ENCODE measurements at places on chromosomes 6 and 20. TPM values are rescaled to one million over a fixed set of nuclear protein-coding genes. Genes with fewer than 3 reads are reported as not detected.

The GPSM3 gene
- polyA plus RNA-seq = 165 TPM

The PNPLA1 gene
- not detected for polyA plus RNA-seq

The PLAGL1 gene
- polyA plus RNA-seq = 1.2 TPM

The UST gene
- polyA plus RNA-seq = 2.2 TPM

The CFAP61 gene
- not detected for polyA plus RNA-seq

The MCHR2 gene
- polyA plus RNA-seq = not detected

The POM121L2 gene
- not detected for polyA plus RNA-seq

The AIF1 gene
- 10.8 TPM for polyA plus RNA-seq

The APOM gene
- polyA plus RNA-seq = 5.2 TPM

The HLA-DOB gene
- polyA plus RNA-seq = 0.22 TPM

The ANKEF1 gene
- 5.2 TPM for polyA plus RNA-seq

The OPRM1 gene
- polyA plus RNA-seq = not detected

The TREM1 gene
- polyA plus RNA-seq = not detected

The PI16 gene
- polyA plus RNA-seq = 53.8 TPM

The IFNGR1 gene
- polyA plus RNA-seq = 41.0 TPM

The BYSL gene
- polyA plus RNA-seq = 5.2 TPM

DNA sequence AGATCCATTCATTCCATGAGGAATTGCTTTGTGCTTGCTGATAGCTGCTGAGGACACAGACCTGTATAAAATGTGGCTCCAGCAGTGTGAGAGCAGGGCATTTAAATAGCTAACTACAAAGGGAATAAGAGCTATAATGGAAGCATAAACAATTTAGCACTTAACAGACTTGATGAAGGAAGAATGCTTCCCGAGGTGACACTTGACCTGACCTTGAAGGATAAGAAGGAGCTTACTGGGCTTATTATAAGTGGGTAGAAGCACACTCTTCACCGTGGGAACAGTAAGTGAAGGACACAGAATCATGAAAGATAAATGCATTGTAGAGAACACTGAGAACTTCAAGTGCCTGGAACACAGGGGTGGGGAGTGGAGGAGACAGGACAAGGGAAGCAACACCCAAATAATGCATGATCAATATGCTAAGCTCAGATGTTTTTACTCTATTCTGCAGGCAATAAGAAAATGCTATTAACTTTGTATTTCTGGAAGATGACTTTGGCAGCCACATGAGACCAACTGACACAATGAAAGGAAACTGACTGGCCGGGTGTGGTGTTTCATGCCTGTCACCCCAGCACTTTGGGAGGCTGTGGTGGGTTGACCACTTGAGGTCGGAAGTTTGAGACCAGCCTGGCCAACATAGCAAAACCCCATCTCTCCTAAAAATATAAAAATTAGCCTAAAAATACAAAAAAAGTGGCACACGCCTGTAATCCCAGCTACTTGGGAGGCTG is 84.2 kb downstream of the EPB41L2 start:
- H3K27me3 ChIP-seq = no peaks in the 10 kb centered on the region
- DNase-seq = no peak
- H3K4me3 ChIP-seq = no peak overlapping the region
- H3K27ac ChIP-seq = no peak overlapping the region
- H3K4me1 ChIP-seq = no peaks in the 10 kb centered on the region
- H3K36me3 ChIP-seq = no peaks in the 10 kb centered on the region

- H3K36me3 ChIP-seq = no peaks in the 10 kb centered on the region
- no peak overlapping the region for H3K4me3 ChIP-seq
- H3K4me1 ChIP-seq = peaks cover 21% of the 10 kb centered on the region
- no peak for DNase-seq
- H3K27ac ChIP-seq = no peak overlapping the region
- H3K27me3 ChIP-seq = no peaks in the 10 kb centered on the region
Measured at GRCh38 chr6:130377915-130378314, 12.1 kb downstream of the TMEM200A start.

GRCh38 chr20:32152421-32153155 is 43.1 kb downstream of the TM9SF4 start:
- H3K27ac ChIP-seq = no peak overlapping the region
- no peak overlapping the region for H3K4me3 ChIP-seq
- DNase-seq = no peak
- no peaks in the 10 kb centered on the region for H3K4me1 ChIP-seq

DNA sequence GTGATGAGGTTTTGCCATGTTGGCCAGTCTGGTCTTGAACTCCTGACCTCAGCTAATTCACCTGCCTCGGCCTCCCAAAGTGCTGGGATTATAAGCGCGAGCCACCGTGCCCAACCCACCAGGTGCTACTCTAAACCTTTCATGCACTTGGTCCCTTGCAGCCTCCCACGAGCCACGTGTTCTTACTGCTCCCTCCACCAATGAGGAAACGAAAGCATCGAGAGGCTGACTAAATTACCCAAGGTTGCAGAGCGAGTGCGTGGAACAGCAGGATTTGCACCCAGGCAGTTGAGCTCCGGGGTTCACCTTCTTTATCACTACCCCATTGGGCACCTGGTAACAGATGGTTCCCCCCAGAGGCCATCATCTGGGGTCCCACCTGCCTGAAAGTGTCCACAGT is 208.3 kb downstream of the LY86 start:
- H3K27me3 ChIP-seq = no peaks in the 10 kb centered on the region
- H3K4me1 ChIP-seq = no peaks in the 10 kb centered on the region
- no peaks in the 10 kb centered on the region for H3K36me3 ChIP-seq
- no peak for DNase-seq

GRCh38 chr6:111805511-111806164 is 67.6 kb downstream of the FYN start:
- H3K27ac ChIP-seq = peak overlapping the region; percentile 77
- no peak for DNase-seq
- H3K36me3 ChIP-seq = peaks cover 5% of the 10 kb centered on the region
- H3K27me3 ChIP-seq = no peaks in the 10 kb centered on the region
- no peak overlapping the region for H3K4me3 ChIP-seq

DNA sequence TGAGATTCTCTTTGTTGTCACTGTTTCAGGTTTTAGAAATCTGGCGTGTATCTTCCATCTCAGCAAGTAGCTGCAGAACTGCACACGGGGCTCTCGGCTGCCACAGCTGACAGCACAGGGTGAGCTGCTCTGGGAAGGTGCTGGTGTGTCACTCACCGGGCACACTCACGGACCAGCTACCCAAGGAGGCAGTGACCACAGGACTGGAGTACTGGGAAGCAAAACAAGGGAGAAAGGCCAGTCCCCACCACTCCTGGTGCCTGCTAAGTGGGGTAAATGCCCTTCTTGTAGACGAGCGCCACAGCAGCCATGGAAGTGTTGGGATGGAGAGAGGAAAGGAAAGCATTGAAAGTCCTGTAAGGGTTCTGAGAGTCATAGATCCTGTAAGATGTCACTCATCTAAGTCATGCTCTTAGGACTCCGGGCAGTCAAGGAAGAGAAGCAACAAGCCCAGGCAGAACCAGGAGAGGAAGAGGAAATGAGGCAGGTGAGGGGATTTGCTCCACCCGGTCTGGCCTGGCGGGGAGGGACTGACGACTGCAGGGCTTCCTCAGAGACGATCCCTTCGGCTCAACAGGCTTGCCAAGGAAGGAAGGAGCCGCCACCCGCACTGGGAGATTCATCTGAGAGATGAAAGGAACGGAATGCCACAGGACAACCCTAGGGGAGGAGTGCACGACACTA is 48.1 kb downstream of the PRDM1 start:
- no peak for DNase-seq
- no peak overlapping the region for H3K27ac ChIP-seq
- no peaks in the 10 kb centered on the region for H3K4me1 ChIP-seq
- no peak overlapping the region for H3K4me3 ChIP-seq
- no peaks in the 10 kb centered on the region for H3K36me3 ChIP-seq

DNA sequence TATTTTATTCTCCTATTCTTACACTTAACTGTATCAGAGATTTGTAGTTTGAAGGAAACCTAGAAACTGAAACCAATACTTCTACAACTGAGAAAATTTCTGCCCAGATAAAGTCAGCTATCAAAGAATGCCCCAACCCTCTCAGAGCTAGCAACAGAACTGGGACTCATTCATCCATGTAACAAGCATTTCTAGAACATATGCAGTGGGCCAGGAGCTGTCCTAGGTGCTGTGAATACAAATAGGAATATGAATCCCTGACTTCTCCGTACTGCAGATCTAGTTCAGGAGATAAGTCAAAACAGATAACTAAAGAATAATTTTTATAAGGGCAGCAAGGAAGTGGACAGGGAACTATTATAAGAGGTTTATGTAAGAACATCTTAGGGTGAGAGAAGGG is 654.1 kb upstream of the NOX3 start:
- no peak for DNase-seq
- no peaks in the 10 kb centered on the region for H3K4me1 ChIP-seq
- no peaks in the 10 kb centered on the region for H3K27me3 ChIP-seq
- no peaks in the 10 kb centered on the region for H3K36me3 ChIP-seq
- no peak overlapping the region for H3K4me3 ChIP-seq

GRCh38 chr6:150189122-150189521 is 46.3 kb downstream of the PPP1R14C start:
- H3K36me3 ChIP-seq = no peaks in the 10 kb centered on the region
- H3K27ac ChIP-seq = no peak overlapping the region
- H3K4me1 ChIP-seq = no peaks in the 10 kb centered on the region
- H3K4me3 ChIP-seq = no peak overlapping the region
- H3K27me3 ChIP-seq = no peaks in the 10 kb centered on the region

GRCh38 chr6:138785079-138785478 is 10.8 kb upstream of the ECT2L start:
- peaks cover 6% of the 10 kb centered on the region for H3K4me1 ChIP-seq
- H3K27me3 ChIP-seq = no peaks in the 10 kb centered on the region
- no peak for DNase-seq

- H3K27ac ChIP-seq = no peak overlapping the region
- no peak for DNase-seq
- H3K4me3 ChIP-seq = no peak overlapping the region
- H3K36me3 ChIP-seq = no peaks in the 10 kb centered on the region
- H3K27me3 ChIP-seq = no peaks in the 10 kb centered on the region
Measured at GRCh38 chr20:11170565-11170964, 496.8 kb upstream of the JAG1 start.

DNA sequence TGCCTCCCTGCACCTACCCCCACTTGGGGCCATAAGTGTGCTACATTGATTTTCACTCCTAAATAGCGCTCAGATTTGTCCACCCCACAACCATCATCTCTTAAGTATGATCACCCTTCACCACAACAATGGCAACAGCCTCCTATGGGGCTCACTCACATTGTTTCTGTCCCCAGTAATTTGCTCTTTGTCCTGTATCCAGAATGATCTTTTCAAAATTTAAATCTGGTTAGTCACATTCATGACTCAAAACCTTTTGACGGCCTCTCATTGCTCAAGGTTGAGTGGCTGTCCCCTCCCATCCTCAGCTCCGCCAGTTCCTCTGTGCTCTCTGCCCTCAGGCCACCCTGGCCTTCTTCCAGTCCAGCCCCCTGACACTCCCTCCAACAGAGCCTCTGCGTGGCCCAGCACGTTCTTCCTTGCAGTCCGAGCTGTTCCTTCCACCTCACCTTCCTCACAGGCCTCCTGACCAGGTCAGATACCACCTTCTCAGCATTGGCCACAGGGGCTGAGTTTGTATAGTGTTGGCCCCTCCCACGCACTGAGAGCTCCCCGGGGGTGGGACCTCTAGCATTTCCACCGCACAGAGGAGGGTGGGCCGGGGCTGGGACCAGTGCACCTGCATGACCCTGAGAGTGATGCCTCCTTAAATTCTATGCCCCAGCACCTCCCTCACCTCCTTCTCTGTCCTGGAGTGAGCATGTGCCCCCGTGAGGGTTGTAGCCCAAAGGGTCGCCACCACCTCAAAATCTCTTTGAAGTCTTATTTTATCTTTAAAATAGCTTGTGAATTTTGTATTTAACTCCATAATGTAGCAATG is 2.4 kb upstream of the PPP1R3G start:
- no peaks in the 10 kb centered on the region for H3K36me3 ChIP-seq
- H3K4me1 ChIP-seq = no peaks in the 10 kb centered on the region
- no peak for DNase-seq
- no peaks in the 10 kb centered on the region for H3K27me3 ChIP-seq
- H3K27ac ChIP-seq = no peak overlapping the region
- no peak overlapping the region for H3K4me3 ChIP-seq

DNA sequence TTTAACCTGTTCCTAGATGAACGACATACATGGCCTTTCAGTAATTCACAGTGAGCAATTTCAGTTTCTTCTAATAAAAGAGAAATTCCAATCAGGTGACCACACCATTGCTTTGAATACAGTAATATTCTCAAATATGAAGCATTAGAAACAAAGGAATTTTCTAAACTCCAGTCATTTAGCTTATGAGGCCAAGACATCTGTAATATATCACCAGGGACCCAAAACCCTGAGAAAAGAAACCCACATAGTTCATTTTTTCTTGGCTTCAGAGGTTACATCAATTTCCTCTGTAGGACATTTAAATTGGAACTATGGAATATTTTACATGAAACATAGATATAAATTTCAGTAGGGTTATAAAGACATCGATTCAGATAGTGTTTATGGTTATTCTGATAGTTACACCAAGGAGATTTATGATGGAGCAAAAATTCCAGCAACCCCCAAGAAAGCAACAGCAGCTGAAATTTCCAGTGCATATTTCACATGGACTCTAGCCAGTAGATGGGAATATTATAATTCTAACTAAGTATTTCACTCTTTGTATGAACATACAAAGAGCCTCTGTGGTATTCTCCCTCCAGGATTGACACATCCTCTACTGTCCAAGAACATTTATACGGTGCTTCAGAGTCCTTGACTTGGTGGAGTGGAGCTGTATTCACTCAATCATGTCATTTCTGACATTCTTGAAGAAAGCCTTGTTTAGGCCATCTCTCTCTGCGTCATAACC is 82.9 kb downstream of the ADGRG6 start:
- H3K36me3 ChIP-seq = no peaks in the 10 kb centered on the region
- no peak overlapping the region for H3K4me3 ChIP-seq
- H3K27ac ChIP-seq = no peak overlapping the region
- H3K4me1 ChIP-seq = no peaks in the 10 kb centered on the region

GRCh38 chr6:2951728-2952127 is 19.6 kb downstream of the SERPINB6 start:
- H3K27ac ChIP-seq = no peak overlapping the region
- H3K27me3 ChIP-seq = no peaks in the 10 kb centered on the region
- DNase-seq = no peak
- peaks cover 3% of the 10 kb centered on the region for H3K4me1 ChIP-seq
- peaks cover 3% of the 10 kb centered on the region for H3K36me3 ChIP-seq

GRCh38 chr6:129195643-129196042 is 312.7 kb downstream of the LAMA2 start:
- no peak overlapping the region for H3K4me3 ChIP-seq
- no peak for DNase-seq
- no peaks in the 10 kb centered on the region for H3K4me1 ChIP-seq
- H3K27me3 ChIP-seq = no peaks in the 10 kb centered on the region
- no peaks in the 10 kb centered on the region for H3K36me3 ChIP-seq
